ENCODE measurements at places on chromosomes 16 and 17.

- no peak for DNase-seq
Measured at GRCh38 chr17:55549140-55549539, 37.9 kb upstream of the SMIM36 start.

GRCh38 chr17:81131486-81132196 lies 33.7 kb upstream of the PVALEF start:
- DNase-seq = no peak

GRCh38 chr16:8489580-8489979 lies 100.7 kb downstream of the TMEM114 start:
- no peak for DNase-seq

GRCh38 chr16:1066584-1067172 lies 5.9 kb upstream of the SSTR5 start:
- no peak for DNase-seq

GRCh38 chr16:65895906-65896305 lies 470.6 kb upstream of the CDH5 start:
- no peak for DNase-seq

DNA sequence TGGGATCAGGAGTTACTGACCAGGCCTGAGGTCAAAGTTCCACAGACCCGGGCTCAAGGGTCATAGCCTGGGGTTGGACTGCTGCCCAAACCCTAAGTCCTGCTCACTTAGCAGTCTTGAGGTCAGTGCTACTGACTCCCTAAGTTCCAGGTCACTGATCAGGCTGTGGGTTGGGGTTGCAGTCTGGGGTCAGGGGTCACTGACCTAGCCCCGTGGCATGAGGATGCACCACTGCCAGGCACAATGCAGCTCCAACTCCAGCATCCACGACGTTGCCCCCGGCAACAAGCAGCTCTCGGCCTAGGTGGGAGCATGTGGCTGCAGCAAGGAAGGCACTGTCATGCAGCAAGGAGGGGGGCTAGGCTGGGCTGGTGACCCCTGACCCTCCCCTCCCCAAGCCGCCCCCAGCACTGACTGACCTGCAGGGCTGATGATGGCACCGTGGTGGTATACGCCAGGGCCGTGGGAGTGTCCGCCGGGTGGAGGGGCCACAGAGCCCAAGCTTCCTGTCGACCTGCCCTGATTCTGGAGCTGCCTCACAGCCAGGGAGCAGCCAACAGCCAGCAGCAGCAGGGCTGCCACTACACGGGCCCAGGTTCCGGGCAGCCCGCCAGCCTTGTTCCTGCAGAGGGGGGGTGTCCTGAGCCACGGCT lies 1.1 kb downstream of the GGT6 start:
- no peak for DNase-seq

- DNase-seq = no peak
Measured at GRCh38 chr17:46869975-46870803, 18.8 kb downstream of the WNT9B start.

- DNase-seq = no peak
Measured at GRCh38 chr17:64728041-64728695, 66.1 kb upstream of the SMURF2 start.

DNA sequence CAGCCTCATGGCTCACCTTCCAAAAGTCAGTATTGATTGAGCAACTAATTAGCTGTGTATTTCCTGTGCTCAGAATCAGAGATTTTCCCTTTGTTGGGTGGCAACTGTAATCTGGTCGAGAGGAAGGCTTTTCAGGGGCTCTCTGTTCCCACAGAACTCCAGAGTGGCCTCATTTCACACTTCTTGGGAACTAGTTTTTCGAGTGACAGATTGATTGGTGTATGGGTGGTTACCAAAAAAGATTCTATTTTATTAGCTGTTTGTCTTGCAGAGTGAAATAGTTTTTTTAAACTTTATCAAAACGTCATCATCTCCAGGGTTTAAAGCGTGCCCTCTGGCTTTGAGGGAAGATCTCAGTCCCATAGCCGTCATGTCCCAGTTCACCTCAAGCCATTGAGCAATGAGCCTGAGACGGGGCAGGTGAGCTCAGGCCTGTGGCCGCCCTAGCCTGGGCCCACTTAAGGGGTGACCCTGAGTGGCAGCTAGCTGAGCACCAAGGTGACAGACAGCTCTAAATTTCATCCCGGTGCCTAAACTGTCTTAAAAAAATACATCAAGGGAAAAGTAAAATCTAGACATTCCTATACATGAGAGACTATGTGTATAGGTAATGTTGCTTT lies 53.0 kb downstream of the SMPD3 start:
- DNase-seq = no peak

- no peak for DNase-seq
Measured at GRCh38 chr16:27243725-27244362, 24.7 kb downstream of the NSMCE1 start.

GRCh38 chr16:81706327-81707295 lies 72.5 kb upstream of the PLCG2 start:
- no peak for DNase-seq

GRCh38 chr17:4559966-4560365 lies 411 bp downstream of the GGT6 start:
- DNase-seq = no peak

- no peak for DNase-seq
Measured at GRCh38 chr16:68088130-68088972, 3.2 kb downstream of the NFATC3 start.

DNA sequence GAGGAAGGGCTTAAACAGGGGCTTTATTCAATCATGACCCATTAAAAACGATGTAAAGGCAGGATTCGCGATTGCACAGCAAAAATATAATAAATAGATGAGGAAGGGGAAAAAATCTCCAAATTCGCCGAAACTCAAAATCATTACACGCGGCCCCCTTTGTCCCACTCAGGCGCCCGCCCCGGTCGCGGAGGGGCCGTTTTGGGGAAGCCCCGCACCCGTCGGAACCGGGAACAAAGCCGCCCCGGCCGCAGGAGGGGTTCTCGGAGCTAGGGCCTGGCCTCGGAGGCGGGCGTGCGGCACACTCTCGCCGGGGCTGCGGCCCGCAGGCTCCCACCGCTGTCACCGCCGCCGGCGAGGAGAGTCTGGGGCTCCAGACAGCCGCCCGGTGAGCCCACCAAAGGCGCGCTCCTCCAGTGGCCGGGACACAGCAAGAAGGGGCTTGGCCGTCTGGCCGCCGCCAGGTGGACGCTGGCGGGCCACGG lies 521 bp downstream of the C16orf87 start:
- no peak for DNase-seq

GRCh38 chr17:66885417-66885816 lies 50.5 kb downstream of the CACNG5 start:
- DNase-seq = no peak

- DNase-seq = peak; percentile 76
Measured at GRCh38 chr16:84013787-84014569, 28.6 kb downstream of the SLC38A8 start.

GRCh38 chr16:89442990-89443726 lies 47.2 kb downstream of the ANKRD11 start:
- peak; percentile 34 for DNase-seq

- DNase-seq = no peak
Measured at GRCh38 chr16:3868556-3868955, 12.0 kb downstream of the CREBBP start.

DNA sequence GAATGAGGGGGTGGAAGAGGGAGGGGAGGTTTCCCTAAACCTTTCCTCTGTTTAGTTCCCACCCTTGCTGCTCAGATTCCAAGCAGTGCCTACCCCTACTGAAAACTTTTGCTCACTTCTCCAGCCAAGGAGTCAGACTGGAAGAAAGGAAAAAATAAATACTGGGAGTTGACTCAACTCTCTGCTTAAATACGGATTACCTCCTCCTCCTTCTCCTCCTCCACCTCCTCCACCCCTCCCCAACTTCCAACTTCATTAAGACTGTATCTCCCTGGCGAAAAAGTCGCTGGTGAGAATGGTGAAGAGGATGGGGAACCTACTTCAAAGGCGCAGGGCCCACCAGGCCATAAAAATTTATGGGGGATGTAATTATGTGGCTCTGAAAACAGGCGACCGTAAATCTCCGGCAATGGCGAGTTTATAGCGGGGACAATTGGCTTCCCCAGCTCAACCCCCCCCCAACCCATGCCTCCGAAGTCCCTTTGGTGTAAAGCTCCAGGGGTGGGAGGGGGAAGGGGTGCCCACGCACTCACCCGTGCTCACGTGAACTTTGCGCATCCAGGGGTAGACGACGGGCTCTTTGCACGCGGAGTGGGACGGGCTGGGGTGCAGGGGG lies 712 bp downstream of the HOXB4 start:
- no peak for DNase-seq

- no peak for DNase-seq
Measured at GRCh38 chr16:67271446-67271845, 7.9 kb upstream of the PLEKHG4 start.

GRCh38 chr17:75487351-75488070 lies 27.8 kb downstream of the CASKIN2 start:
- no peak for DNase-seq

GRCh38 chr16:638034-638543 lies 2.0 kb upstream of the METTL26 start:
- no peak for DNase-seq

DNA sequence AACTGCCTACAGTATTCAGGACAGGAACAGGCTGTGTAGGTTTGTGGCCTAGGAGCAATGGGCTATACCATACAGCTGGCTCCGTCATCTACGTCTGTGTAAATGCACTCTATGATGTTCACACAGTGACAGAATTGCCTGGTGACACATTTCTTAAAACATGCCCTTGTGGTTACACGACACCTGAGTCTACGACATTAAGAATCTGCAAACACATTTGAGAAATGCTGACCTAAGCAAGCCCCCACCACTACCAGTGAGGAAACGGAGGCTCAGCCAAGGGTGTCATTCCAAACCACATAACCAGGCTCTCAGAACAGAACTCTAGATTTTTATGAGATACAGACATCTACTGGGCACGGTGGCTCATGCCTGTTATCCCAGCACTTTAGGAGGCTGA lies 23.5 kb downstream of the USP36 start:
- DNase-seq = no peak

DNA sequence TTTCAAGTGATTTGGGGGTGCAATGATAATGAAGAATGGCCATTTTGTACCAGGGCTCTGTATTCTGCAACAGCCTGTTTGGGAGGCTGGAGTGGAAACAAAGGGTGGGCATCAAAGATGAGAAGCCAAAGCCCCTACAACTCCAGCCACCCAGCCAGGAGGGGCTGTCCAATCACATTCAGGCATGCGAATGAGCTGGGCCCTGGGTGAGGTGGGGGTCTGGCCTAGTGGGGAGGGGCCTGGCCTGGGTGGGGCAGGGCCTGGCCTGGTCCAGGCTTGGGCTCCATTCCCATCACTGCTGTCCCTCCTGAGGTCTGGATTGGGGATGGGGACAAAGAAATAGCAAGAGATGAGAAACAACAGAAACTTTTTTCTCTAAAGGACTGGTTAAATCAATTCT lies 6.4 kb downstream of the AOC3 start:
- no peak for DNase-seq

- DNase-seq = no peak
Measured at GRCh38 chr17:78939615-78940014, 14.4 kb upstream of the TIMP2 start.

- no peak for DNase-seq
Measured at GRCh38 chr16:56549744-56550385, 15.0 kb upstream of the MT4 start.

GRCh38 chr16:57957673-57958392 lies 13.1 kb downstream of the CNGB1 start:
- no peak for DNase-seq

- DNase-seq = no peak
Measured at GRCh38 chr17:62121025-62121730, 56.1 kb upstream of the MED13 start.

- DNase-seq = no peak
Measured at GRCh38 chr16:25135254-25135878, 23.8 kb downstream of the LCMT1 start.

GRCh38 chr17:73650140-73650539 lies 5.9 kb upstream of the SDK2 start:
- no peak for DNase-seq

- DNase-seq = no peak
Measured at GRCh38 chr17:50845240-50846147, 10.1 kb downstream of the WFIKKN2 start.

- DNase-seq = no peak
Measured at GRCh38 chr16:11312718-11313492, 31.8 kb upstream of the PRM1 start.

- DNase-seq = no peak
Measured at GRCh38 chr16:56673921-56674320, 4.3 kb downstream of the MT1H start.

- DNase-seq = no peak
Measured at GRCh38 chr17:41490000-41490990, 585 bp upstream of the KRT36 start.

DNA sequence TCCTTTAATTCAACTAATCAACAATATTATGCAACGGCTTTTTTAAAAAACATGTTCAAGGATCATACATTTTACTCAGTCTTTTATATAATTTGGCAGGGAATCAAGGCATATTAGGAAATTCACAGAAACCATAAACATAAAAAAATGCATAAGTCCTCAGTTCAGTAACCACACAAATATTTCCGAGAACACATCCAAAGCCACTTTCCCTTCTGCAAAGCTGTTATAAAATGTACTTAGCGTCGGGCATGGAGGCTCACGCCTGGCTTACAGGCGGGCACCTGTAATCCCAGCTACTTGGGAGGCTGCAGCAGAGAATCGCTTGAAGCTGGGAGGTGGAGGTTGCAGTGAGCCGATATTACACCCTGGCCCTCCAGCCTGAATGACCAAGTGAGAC lies 9.7 kb upstream of the ZC3H7A start:
- DNase-seq = no peak

DNA sequence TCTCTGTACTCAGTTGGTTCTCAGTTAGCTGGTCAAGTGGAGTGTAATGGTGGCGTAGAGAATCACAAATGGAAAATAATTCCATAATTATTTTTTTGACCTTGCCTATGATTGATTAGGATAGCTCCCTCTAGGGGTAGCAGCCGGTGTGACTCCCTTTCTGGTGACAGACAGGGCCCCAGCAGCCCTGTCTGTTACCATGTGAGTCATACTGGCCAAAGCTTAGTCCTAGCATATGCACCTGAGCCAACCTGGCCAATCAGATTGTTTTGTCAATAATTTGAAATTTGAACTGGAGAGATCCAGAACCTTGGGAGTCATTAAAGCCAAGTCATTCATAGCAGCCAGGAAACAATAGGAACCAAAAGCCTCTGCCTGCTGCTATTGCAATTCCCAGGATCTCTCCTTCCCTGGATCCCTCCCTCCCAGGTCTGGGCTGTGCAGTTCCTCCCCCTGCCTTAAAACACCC lies 5.6 kb downstream of the PNPO start:
- peak; percentile 67 for DNase-seq

GRCh38 chr16:70418274-70418992 lies 20.5 kb downstream of the ST3GAL2 start:
- DNase-seq = no peak

DNA sequence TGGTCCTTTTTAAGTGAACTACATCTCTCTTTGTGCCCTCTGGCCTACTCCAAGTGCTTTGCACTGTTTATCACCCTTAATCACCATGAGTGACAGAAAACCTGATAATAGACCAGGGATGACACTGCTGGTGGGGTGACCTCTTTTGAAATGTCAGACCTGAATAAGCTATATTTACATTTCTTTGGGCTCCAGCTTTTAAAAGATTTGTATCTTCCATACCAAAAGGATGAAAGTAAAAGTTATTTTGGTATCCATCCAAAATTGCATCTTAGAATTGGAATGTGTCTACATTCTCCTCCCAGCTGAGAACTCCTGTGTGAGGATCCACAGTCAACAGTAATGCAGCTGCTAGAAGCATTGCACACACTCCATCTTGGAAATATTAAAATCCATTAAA lies 370.0 kb downstream of the CDH11 start:
- DNase-seq = no peak

GRCh38 chr16:82440336-82440735 lies 186.4 kb upstream of the CDH13 start:
- no peak for DNase-seq

- DNase-seq = no peak
Measured at GRCh38 chr16:24409045-24409444, 130.3 kb upstream of the RBBP6 start.

Measured in NCI-H1048 (cell line).